ENCODE measurements at places on chromosomes 11 and 22.

DNA sequence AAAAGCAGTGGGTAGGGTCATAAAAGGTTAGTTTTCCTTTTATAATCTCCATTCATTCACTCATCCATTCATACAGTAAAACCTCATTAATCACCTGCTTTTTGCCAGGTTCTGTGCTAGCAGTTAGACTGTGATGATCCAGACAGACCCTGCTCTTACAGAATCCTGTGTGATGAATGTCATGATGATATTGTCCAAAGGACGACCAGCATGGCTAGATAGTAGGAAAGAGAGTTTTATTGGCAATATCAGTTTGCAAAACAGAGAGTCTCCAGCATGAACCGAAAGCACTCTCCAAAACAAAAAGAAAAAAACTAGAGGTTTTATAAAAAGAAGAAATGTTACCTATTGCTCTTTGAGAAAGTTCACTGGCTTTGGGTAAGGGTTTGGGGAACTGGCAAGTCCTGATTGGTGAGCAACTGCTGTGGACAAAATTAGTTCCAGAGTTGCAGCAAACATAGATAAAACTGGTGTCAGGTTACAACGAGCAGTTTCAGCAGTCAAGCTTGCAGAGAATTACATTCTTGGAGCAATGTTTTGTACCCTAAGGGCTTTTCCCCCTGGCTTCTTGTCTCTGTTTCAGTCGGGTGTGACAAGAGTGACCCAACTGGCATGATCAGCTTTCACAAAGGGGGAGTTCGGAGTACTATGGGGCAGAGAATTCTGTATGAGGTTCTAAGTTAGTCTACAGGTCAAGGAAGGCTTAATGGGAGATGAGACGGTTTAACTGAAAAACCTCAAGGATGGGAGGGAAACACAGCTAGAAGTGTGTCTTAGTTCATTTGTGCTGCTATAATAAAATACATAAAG, 58.3 kb downstream of the HSD17B12 start:
- DNase-seq = no peak

DNA sequence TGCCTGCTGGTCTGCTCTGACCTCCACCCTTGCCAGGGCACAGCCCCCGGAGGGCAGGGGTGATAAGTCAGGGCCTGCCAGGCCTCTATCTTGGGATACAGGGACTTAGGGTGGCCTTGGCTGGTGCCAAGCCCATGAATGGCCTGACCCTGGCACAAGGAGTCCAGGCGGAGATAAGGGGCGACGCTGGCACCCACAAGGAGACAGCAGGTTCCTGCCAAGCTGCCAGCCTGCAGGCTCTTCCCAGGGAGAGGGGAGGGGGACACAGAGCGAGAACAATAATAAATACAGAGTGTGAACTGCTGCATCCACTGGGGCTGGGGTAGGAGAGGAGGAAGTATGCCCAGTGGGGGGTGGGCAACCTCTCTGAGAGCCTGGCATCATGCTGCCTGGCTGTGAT, 978 bp downstream of the CSDC2 start:
- no peak for DNase-seq

- no peak for DNase-seq
Observed at GRCh38 chr11:17366495-17366894, 14.9 kb downstream of the NCR3LG1 start.

DNA sequence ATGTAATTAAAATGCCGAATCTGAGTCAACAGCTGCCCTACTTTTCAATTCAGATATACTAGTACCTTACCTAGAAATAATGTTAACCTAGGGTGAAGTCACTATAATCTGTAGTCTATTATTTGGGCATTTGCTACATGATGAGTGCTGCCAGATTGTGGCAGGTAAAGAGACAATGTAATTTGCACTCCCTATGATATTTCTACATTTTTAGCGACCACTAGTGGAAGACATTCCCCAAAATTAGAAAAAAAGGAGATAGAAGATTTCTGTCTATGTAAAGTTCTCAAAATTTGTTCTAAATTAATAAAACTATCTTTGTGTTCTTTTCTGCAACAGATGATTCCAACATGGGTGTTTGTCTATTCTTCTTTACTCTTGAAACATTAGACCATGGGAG, 14.1 kb downstream of the MS4A1 start:
- no peak for DNase-seq

GRCh38 chr22:47167056-47167455, 404.6 kb downstream of the TBC1D22A start:
- DNase-seq = no peak

DNA sequence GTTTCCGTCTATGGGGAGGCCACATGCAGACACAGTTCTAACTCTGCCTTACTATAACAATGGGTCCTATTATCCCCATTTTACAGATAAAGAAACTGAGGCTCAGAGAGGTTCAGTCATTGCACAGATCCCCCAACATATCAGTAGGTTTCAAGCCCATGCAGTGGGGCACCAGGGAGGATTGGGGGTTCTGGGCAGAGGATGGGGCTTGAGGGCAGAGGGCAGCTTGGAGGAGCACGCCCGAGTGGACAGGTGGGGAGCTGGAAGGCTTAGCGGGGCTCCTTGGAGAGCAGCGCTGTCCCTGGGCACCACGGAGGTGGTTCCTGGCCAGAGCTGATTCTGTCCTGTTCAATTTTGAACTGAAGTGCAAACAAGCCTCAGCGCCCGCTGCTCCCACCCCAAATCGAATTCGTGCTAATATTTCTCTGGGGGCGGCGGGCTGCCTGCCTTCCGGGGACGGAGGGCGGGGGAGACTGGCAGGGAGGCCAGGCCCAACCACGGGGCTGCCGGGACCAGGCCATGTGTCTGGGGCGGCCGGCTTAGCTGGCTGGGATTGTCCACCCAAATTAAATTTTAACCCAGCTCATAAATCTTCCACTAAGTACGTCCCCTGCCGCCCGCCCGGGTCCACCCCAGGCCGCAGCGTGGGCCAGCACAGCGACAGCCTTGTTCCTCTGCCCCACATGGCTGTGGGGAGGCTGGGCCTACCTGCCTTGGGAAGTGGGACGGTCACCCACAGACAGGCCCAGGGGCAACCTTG, 49.4 kb downstream of the FLRT1 start:
- DNase-seq = no peak

- no peak for DNase-seq
Observed at GRCh38 chr11:9142732-9143131, 51.3 kb upstream of the SCUBE2 start.

GRCh38 chr11:3137486-3138177, 27.5 kb downstream of the OSBPL5 start:
- no peak for DNase-seq

DNA sequence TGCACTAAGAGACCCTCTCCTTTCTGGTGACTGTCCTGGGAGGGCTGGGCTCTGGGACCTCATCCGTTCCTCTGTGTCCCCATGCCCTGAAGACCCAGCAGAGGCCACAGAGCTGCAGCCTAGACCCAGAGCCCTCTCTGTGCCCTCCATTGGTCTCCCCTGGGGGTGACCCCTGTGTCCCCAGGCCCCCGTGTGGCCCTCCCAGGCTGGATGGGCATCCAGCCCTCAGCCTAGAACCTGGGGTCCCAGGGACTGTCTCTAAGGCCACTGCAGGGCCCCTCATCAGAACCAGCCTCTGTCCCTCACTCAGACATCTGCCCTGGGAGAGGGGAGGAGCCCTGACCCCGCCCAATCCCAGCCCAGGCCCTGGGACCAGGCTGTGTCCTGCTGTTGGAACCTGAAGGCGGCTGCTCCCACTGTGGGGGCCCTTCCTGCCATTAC, 5.7 kb downstream of the IGLL1 start:
- DNase-seq = no peak

DNA sequence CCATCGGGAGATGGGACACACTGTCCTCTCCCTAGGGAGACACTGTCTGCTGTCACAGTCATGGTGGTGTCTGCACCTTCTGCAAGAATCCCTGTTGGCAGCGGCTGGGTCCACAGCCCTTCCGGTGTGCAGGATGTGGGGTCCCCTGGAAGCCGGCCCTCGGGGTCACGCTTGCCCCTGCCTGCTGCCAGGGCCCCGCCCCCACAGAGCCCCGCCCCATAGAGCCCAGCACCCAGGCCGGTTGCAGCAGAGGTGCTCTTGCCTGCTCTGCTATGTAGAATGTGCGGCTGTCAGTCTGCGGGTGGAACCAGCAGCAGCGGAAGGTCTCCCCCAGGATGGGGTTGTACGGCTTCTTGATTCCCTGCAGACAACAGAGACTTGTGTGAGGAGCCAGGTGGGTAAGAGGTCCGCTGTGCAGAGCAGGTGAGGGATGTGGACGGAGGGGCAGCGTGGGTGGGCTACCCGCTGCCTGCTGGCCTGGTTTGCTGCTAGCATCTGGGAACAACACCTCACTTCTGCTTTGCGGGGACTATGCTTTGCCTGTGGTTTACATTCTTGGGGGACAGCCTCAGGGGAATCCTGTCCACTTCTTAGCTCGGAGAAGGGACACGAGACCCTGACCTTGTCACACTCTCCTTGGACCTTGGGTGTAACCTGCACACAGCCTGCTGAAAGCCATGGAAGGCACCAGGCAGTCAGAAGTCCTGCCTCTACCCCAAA, 44.9 kb upstream of the CARS1 start:
- no peak for DNase-seq

DNA sequence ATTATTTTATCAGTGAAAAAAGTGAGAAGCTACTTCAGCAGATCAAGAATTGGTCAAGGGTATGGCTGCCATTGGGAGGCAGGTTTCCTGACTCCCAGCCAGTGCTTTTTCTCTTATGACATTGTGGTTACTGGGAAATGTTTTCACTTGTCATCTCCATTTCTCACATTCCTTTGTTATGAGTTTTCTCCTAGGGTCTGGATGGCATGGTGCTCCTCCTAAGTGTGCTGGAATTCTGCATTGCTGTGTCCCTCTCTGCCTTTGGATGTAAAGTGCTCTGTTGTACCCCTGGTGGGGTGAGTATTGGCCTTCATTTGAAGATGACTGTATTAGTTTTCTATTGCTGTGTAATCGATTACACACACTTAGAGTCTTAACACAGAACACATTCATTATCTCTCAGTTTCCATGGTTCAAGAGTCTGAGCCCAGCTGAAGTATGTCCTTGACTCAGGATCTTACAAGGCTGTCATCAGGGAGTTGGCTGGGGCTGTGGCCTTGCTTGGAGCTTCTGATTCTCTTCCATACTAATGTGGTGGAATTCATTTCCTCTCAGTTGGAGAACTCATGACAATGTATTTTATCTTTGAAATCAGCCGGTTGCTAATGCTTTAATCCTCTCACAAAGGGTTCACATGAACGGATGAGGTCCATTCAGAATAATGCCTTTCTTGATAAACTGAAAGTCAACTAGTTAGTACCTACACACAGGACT, 21.0 kb upstream of the MS4A6E start:
- peak; percentile 5 for DNase-seq

DNA sequence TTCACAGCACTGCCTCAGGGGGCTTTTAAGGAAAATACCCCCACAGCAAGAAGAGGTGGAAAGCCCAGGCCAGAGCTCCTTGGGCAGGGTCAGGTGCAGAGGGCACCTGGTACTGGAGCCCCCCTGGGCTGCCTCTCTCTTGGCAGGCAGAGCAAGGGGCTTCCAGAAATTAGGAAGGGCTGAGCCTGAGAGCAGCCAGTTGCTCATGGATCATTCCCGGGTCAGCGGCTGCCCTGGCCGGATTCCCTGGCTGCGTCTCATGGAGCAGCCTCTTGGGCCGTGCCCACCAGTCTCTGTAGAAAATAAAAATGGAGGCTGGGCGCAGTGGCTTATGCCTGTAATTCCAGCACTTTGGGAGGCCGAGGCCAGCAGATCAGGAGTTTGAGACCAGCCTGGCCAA, 10.3 kb upstream of the OMP start:
- no peak for DNase-seq

- no peak for DNase-seq
Observed at GRCh38 chr11:73219396-73220285, 1.6 kb downstream of the P2RY2 start.

DNA sequence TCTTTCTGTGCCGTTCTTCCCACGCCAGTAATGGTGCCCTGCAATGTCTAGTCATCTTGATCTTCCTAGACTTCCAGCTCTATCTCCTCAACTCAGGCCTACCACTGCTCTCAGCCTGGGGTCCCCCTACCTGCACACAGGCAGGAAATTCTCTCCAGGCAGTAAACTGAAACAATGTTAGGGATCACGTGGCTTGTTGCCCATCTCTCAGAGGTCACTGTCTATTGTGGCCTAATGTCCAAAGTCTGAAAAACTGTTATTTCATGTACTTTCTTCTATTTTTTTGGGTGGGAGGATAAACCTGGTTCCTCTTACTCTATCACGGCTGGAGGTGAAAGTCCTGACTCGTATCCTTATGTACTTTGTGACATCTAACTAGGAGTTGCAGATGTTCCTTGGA, 59.1 kb downstream of the CCDC34 start:
- DNase-seq = no peak

- DNase-seq = no peak
Observed at GRCh38 chr22:37331856-37332536, 49.7 kb downstream of the CYTH4 start.

GRCh38 chr11:68988491-68988890, 7.7 kb upstream of the MRGPRD start:
- no peak for DNase-seq

DNA sequence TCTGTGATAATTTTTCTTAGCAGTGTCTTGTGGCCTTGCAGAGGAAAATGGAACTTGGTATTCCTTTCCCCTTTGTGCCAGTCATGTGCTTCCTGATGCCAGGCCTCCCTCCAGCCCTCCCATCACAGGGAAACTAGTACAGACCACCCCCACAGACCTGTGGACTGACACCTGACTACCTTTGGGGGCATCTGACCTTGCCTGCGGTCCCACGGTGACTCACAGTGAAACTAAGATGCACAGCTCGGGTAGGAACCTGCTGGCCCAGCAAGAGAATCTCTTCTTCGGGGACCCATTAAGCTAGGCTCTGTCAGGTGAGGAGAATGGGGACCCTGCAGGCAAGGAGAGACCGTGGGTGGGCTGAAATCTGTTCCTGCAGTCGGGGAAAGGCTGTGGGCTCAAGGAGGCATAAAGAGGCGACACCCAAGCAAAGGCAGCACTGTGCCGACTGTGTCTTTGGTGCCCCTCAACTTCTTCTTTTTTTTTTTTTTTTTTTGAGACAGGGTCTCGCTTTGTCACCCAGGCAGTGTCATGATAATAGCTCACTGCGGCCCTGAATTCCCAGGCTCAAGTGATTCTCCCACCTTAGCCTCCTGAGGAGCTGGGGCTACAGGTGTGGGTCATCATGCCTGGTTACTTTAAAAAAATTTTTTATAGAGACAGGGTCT, 20.8 kb upstream of the PEX26 start:
- no peak for DNase-seq

- DNase-seq = no peak
Observed at GRCh38 chr22:37844904-37845329, 783 bp upstream of the ANKRD54 start.

DNA sequence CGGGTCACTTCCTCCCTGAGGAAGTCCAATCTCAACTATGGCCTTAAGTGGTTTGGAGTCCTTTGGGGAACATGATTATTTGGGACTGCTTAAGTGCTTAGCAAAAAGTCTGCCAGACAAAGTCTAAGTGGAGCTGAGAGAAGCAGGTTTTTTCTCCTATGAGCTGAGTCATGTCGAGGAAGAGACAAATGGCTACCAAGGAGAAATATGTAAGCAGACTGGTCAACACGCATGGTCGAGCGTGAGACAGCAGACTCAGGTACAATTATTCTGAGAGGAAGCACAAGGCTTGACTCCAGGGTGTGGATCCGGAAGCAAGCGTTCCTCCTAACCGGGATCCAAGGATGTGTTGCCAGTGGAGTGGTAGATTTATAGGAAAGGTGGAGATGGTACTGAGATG, 30.6 kb downstream of the UBASH3B start:
- no peak for DNase-seq

- no peak for DNase-seq
Observed at GRCh38 chr11:118783724-118784495, 7.1 kb downstream of the DDX6 start.

All from LoVo (cell line).